Activated effector memory CD4-positive, alpha-beta T cell treated with Interleukin-2 at 50 U/mL for 16 hours (primary cell): ENCODE measurements at places on chromosomes 11 and 22.

GRCh38 chr11:26014456-26015115 is 317.3 kb upstream of the ANO3 start:
- no peak for DNase-seq

DNA sequence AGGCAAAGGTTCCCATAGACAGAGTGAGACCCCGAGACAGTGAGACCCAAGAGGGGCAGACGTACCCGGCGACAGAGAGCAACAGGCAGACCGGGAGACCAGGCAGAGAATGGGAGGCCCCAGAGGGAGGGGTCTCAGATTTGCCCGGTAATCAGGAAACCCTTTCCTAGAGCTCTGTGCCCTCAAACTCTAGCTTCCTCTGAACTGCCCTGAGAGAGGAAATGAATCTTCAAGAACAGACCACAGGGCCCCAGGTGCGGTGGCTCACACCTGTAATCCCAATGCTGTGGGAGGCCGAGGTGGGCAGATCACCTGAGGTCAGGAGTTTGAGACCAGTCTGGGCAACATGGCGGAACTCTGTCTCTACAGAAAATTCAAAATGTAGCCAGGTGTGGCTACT is 47.7 kb downstream of the RPUSD4 start:
- no peak for DNase-seq

GRCh38 chr11:111089759-111090158 is 155.8 kb upstream of the POU2AF2 start:
- DNase-seq: no peak

DNA sequence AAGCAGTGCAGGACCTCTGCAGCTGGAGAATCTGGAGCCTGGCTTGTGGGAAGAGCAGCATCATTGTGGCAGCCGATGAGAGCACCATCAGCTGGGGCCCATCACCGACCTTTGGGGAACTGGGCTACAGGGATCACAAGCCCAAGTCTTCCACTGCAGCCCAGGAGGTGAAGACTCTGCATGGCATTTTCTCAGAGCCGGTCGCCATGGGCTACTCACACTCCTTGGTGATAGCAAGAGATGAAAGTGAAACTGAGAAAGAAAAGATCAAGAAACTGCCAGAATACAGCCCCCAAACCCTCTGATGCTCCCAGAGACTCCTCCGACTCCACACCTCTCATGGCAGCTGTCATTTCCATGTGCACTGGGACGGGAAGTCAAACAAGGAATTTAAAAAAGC is 35.6 kb downstream of the ASRGL1 start:
- no peak for DNase-seq

DNA sequence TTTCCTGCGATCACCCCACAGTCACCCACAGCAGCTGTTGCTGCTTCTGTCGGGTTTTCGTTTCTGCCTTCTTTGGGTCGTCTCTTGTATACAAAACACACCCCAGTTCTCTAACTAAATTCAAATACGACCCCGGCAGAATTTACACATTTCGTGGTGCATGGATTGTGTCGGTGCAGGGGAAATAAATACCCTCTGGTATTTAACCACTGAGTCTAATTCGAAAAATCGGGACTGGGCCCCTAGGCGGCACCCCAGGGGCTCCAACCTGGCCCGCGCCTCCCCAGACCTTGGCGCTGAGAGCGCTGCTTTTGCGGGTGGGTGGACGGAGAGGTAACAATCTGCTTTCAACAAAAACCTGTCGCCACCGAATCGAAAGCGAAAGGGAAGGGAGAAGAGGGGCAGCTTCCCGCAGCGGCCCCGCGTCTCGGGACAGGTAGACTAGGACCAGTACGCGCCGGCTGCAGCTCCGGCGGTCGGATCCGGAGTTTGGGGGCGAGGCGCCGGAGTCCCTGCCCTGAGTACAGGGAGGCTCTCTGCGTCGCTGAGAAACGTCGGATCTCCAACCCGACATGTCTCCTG is 4.4 kb downstream of the ALX4 start:
- DNase-seq: no peak

DNA sequence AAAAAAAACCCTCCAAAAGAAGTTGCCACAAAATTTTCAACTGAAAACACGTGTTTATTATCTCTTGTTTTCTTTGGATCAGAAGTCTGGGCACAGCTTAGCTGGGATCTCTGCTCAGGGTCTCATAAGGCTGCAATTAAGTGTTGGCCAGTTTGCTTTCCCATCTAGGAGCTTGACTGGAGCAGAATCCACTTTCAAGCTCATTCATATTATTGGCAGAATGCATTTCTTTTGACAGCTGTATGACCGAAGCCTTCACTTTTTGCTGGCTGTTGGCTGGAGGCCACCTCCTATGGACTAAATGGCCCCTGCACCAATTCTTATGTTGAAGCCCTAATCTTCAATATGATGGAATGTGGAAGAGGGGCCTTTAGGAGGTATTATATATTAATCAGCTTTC is 139.6 kb downstream of the DDX10 start:
- no peak for DNase-seq

- peak; percentile 72 for DNase-seq
Observed at GRCh38 chr11:16605894-16606783, 132.3 kb upstream of the C11orf58 start.

- DNase-seq: peak; percentile 83
Observed at GRCh38 chr11:61041755-61042518, 60.4 kb upstream of the CD5 start.

GRCh38 chr11:16817351-16817750 is 78.9 kb downstream of the C11orf58 start:
- no peak for DNase-seq

GRCh38 chr11:112760396-112761059 is 200.7 kb upstream of the NCAM1 start:
- no peak for DNase-seq

DNA sequence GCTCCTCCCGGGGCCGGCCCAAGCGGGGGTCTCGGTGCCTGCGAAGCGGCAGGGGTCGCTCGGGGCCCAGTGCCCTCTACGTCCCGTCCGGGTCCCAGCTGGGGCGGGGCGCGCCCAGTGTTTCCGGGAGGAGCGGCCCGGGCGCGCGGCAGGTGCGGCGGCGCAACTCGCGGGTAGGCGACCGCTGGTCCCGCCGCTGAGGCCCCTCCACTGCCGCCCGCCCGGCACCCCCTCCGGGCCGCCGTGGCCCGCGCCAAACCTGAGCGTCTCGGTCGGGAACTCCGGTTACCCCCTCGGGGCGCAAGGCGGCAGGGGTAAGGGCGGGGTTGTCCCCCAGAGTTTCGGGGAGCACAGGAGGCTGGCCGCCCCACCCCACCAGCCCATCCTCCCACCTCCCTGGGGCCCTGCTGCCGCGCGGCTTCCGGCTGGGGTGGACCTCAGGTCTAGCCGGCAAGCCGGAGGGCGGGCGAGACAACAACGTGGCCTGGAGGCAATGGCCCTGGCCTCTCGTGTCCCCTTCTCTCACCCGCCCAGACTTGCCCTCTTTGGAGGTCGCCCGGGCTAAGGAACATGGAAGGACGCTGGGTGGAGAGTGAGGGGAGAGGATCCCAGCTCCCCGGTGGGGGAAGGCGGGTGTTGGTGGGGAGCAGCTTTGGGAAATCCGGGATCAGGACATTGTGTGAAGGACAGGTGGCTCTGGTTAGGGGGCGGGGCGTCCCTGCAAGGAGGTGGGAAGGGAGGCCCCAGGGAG is 398 bp upstream of the CRACR2B start:
- DNase-seq: no peak
